ENCODE measurements at places on chromosomes 11 and 22. TPM values are rescaled to one million over a fixed set of nuclear protein-coding genes. Genes with fewer than 3 reads are reported as not detected.
A peak's percentile ranks its signal among the peaks of the same experiment; 100 is the strongest.

GRCh38 chr11:114163830-114164401 is 104.4 kb downstream of the ZBTB16 start:
- H3K27ac ChIP-seq, result peak overlapping the region; percentile 97
- H3K4me1 ChIP-seq, result peaks cover 95% of the 10 kb centered on the region
- H3K27me3 ChIP-seq, result no peaks in the 10 kb centered on the region
- no peaks in the 10 kb centered on the region for H3K36me3 ChIP-seq
- DNase-seq, result no peak

- DNase-seq, result peak; percentile 68
- no peaks in the 10 kb centered on the region for H3K27me3 ChIP-seq
- peak overlapping the region; percentile 94 for H3K4me3 ChIP-seq
- H3K36me3 ChIP-seq, result no peaks in the 10 kb centered on the region
- H3K27ac ChIP-seq, result peak overlapping the region; percentile 92
These were observed 571 bp downstream of the FAR1 start for GRCh38 chr11:13668957-13669521.

- H3K4me3 ChIP-seq, result no peak overlapping the region
- no peak for DNase-seq
- H3K27me3 ChIP-seq, result no peaks in the 10 kb centered on the region
- H3K4me1 ChIP-seq, result no peaks in the 10 kb centered on the region
- peaks cover 29% of the 10 kb centered on the region for H3K36me3 ChIP-seq
These were observed 9.0 kb upstream of the MARK2 start for GRCh38 chr11:63829823-63830489.

- peaks cover 16% of the 10 kb centered on the region for H3K4me1 ChIP-seq
- peaks cover 22% of the 10 kb centered on the region for H3K36me3 ChIP-seq
- no peak for DNase-seq
- no peak overlapping the region for H3K27ac ChIP-seq
- H3K4me3 ChIP-seq, result no peak overlapping the region
- H3K27me3 ChIP-seq, result peaks cover 32% of the 10 kb centered on the region
These were observed 3.1 kb downstream of the DRD4 start for GRCh38 chr11:640021-640706.

GRCh38 chr11:119687373-119688046 is 41.5 kb downstream of the NECTIN1 start:
- DNase-seq, result no peak
- no peaks in the 10 kb centered on the region for H3K27me3 ChIP-seq
- H3K4me1 ChIP-seq, result peaks cover 21% of the 10 kb centered on the region
- no peaks in the 10 kb centered on the region for H3K36me3 ChIP-seq
- no peak overlapping the region for H3K27ac ChIP-seq

GRCh38 chr22:23306438-23306921 is 126.2 kb downstream of the BCR start:
- no peaks in the 10 kb centered on the region for H3K27me3 ChIP-seq
- H3K4me3 ChIP-seq, result no peak overlapping the region
- peak overlapping the region; percentile 91 for H3K27ac ChIP-seq
- peak; percentile 44 for DNase-seq
- H3K4me1 ChIP-seq, result peaks cover 23% of the 10 kb centered on the region
- H3K36me3 ChIP-seq, result peaks cover 20% of the 10 kb centered on the region

DNA sequence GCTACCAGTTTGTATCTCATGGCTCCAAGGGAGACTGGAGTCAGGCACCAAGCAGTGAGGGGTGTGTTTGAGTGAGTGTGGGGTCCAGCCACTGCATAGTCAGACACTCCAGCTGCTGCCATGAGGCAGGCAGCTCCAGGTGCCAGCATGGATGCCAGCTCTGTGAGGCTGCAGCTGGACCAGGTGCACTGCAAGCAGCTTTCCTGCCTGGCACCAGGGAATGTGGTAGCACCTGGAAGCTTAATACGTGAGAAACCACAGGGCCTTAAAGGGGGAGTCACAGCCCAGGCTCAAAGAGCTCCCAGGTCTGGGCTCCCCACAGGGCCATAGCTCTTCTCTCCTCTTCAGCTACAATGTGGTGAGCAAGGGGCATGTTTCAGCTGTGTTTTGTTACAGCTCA is 817.8 kb upstream of the LUZP2 start:
- H3K4me3 ChIP-seq, result no peak overlapping the region
- H3K36me3 ChIP-seq, result no peaks in the 10 kb centered on the region
- no peak for DNase-seq

GRCh38 chr11:123430721-123431497 is 840 bp downstream of the GRAMD1B start:
- no peaks in the 10 kb centered on the region for H3K36me3 ChIP-seq
- H3K4me1 ChIP-seq, result peaks cover 8% of the 10 kb centered on the region
- DNase-seq, result peak; percentile 91
- H3K27ac ChIP-seq, result peak overlapping the region; percentile 84
- H3K27me3 ChIP-seq, result peaks cover 24% of the 10 kb centered on the region

GRCh38 chr11:117438371-117439000 is 110.8 kb downstream of the CEP164 start:
- no peak overlapping the region for H3K4me3 ChIP-seq
- DNase-seq, result no peak
- H3K27ac ChIP-seq, result no peak overlapping the region
- H3K4me1 ChIP-seq, result no peaks in the 10 kb centered on the region
- peaks cover 7% of the 10 kb centered on the region for H3K27me3 ChIP-seq

GRCh38 chr22:22400099-22400498 is 108.4 kb downstream of the ZNF280B start:
- H3K27ac ChIP-seq, result no peak overlapping the region
- peaks cover 7% of the 10 kb centered on the region for H3K27me3 ChIP-seq
- DNase-seq, result no peak

DNA sequence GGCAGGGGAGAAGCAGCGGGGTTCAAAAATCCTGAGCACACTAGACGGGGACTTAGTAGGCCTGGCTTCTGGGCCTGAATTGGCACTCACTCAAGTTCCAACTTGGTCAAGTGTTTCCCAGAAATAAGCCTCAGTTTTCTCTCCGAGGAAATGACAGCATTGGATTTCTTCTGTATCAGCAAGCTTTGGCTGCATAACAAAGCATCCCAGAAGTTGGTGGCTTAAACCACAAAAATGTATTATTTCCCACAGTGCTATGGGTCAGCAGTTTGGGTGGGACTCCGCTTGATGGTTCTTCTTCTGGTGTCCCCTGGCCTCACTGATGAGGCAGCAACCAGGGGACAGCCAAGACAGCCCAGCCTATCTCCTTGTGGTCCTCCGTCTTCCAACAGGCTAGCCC is 1.6 kb upstream of the CYTH4 start:
- peaks cover 9% of the 10 kb centered on the region for H3K27me3 ChIP-seq
- H3K4me3 ChIP-seq, result no peak overlapping the region

- H3K27me3 ChIP-seq, result no peaks in the 10 kb centered on the region
- H3K36me3 ChIP-seq, result no peaks in the 10 kb centered on the region
- H3K27ac ChIP-seq, result no peak overlapping the region
- H3K4me3 ChIP-seq, result no peak overlapping the region
These were observed 11.8 kb downstream of the BCR start for GRCh38 chr22:23192133-23192532.

- no peak overlapping the region for H3K27ac ChIP-seq
- peaks cover 35% of the 10 kb centered on the region for H3K36me3 ChIP-seq
- H3K4me3 ChIP-seq, result no peak overlapping the region
- no peaks in the 10 kb centered on the region for H3K4me1 ChIP-seq
- no peak for DNase-seq
These were observed 60.7 kb downstream of the TTC17 start for GRCh38 chr11:43419460-43419859.

GRCh38 chr11:64654958-64655541 is 64.0 kb downstream of the SLC22A12 start:
- no peak for DNase-seq
- H3K4me3 ChIP-seq, result no peak overlapping the region
- no peaks in the 10 kb centered on the region for H3K27me3 ChIP-seq
- H3K36me3 ChIP-seq, result no peaks in the 10 kb centered on the region

- no peaks in the 10 kb centered on the region for H3K27me3 ChIP-seq
- H3K4me3 ChIP-seq, result no peak overlapping the region
- H3K27ac ChIP-seq, result no peak overlapping the region
These were observed 7.7 kb upstream of the QSER1 start for GRCh38 chr11:32884770-32885384.

- DNase-seq, result no peak
- no peaks in the 10 kb centered on the region for H3K36me3 ChIP-seq
- H3K4me1 ChIP-seq, result peaks cover 18% of the 10 kb centered on the region
- no peak overlapping the region for H3K4me3 ChIP-seq
These were observed 17.4 kb downstream of the LMO2 start for GRCh38 chr11:33874433-33874832.

DNA sequence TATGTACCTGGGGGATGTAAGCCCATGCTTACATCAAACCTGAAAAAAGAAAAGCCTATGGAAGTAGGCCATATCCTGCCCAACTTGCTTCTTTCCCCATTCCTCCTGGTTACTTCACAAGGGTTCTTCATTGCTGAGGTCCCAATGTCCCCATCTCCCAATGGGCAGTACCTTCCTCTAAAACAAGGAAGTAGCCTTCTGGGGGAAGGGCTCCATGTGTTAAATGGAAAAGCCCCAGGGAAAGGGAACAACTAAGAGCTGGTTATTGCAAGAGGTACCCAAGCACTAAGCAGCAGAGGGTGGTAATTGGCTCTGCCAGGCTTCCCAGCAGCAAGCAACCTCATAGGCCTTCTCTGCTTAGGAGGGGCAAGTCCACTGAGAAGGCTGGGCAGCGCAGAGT is 11.3 kb downstream of the TMEM216 start:
- no peak overlapping the region for H3K27ac ChIP-seq
- H3K27me3 ChIP-seq, result no peaks in the 10 kb centered on the region
- H3K4me3 ChIP-seq, result no peak overlapping the region
- no peak for DNase-seq
- H3K4me1 ChIP-seq, result no peaks in the 10 kb centered on the region
- H3K36me3 ChIP-seq, result peaks cover 87% of the 10 kb centered on the region

GRCh38 chr22:46081036-46081830 is 69.1 kb upstream of the PPARA start:
- H3K27me3 ChIP-seq, result no peaks in the 10 kb centered on the region
- H3K4me3 ChIP-seq, result peak overlapping the region; percentile 93
- H3K36me3 ChIP-seq, result peaks cover 31% of the 10 kb centered on the region
- peak overlapping the region; percentile 98 for H3K27ac ChIP-seq

GRCh38 chr11:17165247-17165890 is 42.4 kb downstream of the PIK3C2A start:
- peaks cover 24% of the 10 kb centered on the region for H3K36me3 ChIP-seq
- H3K27me3 ChIP-seq, result no peaks in the 10 kb centered on the region
- DNase-seq, result no peak
- no peak overlapping the region for H3K4me3 ChIP-seq

- H3K36me3 ChIP-seq, result no peaks in the 10 kb centered on the region
- H3K4me1 ChIP-seq, result peaks cover 18% of the 10 kb centered on the region
- no peak for DNase-seq
- H3K4me3 ChIP-seq, result peak overlapping the region; percentile 57
- peaks cover 68% of the 10 kb centered on the region for H3K27me3 ChIP-seq
- H3K27ac ChIP-seq, result no peak overlapping the region
These were observed 30.4 kb upstream of the TRIM29 start for GRCh38 chr11:120168108-120168959.

DNA sequence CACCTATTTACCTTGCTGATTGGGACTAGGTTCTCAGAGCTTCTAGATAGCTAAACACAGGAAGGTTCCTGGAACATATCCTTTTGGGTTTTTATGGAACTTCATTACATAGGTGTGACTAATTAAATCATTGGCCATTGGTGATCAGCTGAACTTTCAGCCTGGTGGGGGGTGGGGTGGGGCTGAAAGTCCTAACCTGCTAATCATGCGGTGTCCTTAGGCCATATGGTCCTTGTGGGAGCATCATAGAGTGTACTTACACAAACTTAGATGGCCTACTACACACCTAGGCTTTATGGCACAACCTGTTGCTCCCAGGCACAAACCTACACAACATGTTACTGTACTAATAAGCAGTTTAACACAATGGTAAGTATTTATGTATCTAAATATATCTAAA is 8.6 kb upstream of the SELENOH start:
- H3K27ac ChIP-seq, result no peak overlapping the region
- H3K27me3 ChIP-seq, result no peaks in the 10 kb centered on the region
- H3K36me3 ChIP-seq, result peaks cover 21% of the 10 kb centered on the region
- no peak overlapping the region for H3K4me3 ChIP-seq
- H3K4me1 ChIP-seq, result no peaks in the 10 kb centered on the region
- no peak for DNase-seq

GRCh38 chr22:27871306-27872014 is 47.6 kb downstream of the PITPNB start:
- H3K36me3 ChIP-seq, result peaks cover 43% of the 10 kb centered on the region
- DNase-seq, result no peak
- no peak overlapping the region for H3K4me3 ChIP-seq
- H3K4me1 ChIP-seq, result peaks cover 39% of the 10 kb centered on the region
- H3K27me3 ChIP-seq, result no peaks in the 10 kb centered on the region

- no peaks in the 10 kb centered on the region for H3K27me3 ChIP-seq
- H3K27ac ChIP-seq, result no peak overlapping the region
- no peaks in the 10 kb centered on the region for H3K36me3 ChIP-seq
- no peak for DNase-seq
These were observed 2.7 kb downstream of the CAPN5 start for GRCh38 chr11:77069336-77069968.

DNA sequence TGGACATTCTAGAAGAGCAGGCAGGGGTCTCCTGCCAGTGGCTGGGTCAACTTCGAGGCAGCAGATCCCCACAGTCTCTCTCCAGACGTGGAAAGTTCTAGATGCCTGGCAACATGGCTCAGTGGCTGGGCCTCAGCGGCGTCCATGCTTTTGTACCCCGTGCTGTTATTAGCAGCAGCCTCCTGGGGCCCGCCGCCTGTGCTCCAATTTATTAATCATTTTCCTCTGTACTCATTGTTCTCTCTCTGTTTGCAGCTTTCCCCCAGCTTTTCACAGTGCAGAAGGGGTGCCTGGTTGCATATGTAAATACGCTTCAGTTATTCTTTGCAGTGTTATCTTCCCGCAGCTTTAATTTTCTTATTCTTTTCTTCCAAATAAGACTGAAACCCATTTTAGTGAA is 515.1 kb downstream of the TBC1D22A start:
- no peak overlapping the region for H3K4me3 ChIP-seq
- no peaks in the 10 kb centered on the region for H3K4me1 ChIP-seq
- H3K27ac ChIP-seq, result no peak overlapping the region
- no peak for DNase-seq
- no peaks in the 10 kb centered on the region for H3K36me3 ChIP-seq

Gene AMOTL1
- 57.2 TPM for total RNA-seq

Gene MRGPRX4
- not detected for total RNA-seq

Gene DTX4
- 51.7 TPM for total RNA-seq

Gene LRRC56
- total RNA-seq, result 7.6 TPM

Gene HORMAD2
- total RNA-seq, result not detected

Gene DDX17
- 457 TPM for total RNA-seq

Gene CRYBB2
- not detected for total RNA-seq

Data from lower lobe of right lung (tissue), 2 donors.